NCI-H446 (cell line): ENCODE measurements at places on chromosomes 3 and 15.

DNA sequence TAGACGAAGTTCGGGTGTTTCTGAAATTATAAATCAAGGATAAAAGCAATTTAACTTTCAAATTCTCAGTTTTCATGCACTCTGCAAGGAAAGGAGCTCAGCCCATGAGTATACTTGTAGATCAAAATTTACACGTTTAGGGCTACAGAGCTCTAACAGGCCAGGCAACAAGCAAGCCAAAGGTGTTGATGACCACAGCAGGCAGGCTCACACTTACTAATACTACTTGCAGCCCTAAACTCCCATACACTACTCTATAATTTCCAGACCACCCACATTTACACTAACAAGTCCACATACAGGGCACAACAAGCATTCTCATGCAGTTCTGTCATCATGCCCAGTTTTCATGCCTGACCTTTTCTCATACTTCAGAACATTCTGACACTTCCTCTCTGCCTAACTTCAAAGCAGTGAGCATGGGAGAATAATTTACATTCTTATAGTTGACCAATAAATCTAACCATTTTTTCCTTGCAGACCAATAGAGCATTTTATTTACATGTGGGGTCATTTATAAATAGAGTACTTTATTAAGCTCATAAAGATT lies 124.7 kb upstream of the FRMD4B start:
- DNase-seq, result no peak

- DNase-seq, result no peak
These were observed 1.2 kb downstream of the PHC3 start for GRCh38 chr3:170180079-170180907.

GRCh38 chr15:100966997-100967396 lies 47.8 kb downstream of the LRRK1 start:
- no peak for DNase-seq

- DNase-seq, result no peak
These were observed 114.7 kb upstream of the LMOD3 start for GRCh38 chr3:69236812-69237707.

GRCh38 chr3:129984125-129984524 lies 9.6 kb downstream of the TRH start:
- no peak for DNase-seq

GRCh38 chr3:101513419-101513986 lies 491 bp upstream of the SENP7 start:
- no peak for DNase-seq

GRCh38 chr3:152957491-152957890 lies 122.6 kb downstream of the P2RY1 start:
- no peak for DNase-seq

- DNase-seq, result no peak
These were observed 28.0 kb downstream of the SENP7 start for GRCh38 chr3:101484805-101485620.
